ENCODE measurements at places on chromosomes 13 and 19.
A peak's percentile ranks its signal among the peaks of the same experiment; 100 is the strongest.

DNA sequence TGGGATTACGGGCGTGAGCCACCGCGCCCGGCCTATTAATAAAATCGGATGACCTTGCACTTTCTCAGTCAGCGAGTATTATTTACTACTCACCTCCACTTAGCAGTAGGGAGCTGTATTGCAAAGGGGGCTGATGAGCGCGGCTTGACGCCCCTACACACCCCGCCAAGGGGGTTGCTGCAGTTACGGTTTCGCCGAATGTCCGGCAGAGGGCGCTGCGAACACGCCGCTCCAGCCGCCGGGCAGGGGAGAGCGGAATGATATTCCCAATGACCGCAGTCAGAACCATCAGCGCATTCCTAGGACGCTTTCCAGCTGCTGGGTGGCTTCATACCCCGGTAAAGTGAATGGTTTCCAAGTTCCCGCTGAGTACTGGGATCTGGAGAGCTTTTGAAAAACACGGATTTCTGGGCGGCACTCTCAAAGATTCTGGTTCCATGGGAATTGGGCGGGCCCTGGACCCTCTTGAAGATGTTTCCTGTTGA lies 30.0 kb upstream of the TPT1 start:
- DNase-seq = peak; percentile 57

- no peak for DNase-seq
These were observed 569.9 kb downstream of the UQCRFS1 start for GRCh38 chr19:28642787-28643683.

DNA sequence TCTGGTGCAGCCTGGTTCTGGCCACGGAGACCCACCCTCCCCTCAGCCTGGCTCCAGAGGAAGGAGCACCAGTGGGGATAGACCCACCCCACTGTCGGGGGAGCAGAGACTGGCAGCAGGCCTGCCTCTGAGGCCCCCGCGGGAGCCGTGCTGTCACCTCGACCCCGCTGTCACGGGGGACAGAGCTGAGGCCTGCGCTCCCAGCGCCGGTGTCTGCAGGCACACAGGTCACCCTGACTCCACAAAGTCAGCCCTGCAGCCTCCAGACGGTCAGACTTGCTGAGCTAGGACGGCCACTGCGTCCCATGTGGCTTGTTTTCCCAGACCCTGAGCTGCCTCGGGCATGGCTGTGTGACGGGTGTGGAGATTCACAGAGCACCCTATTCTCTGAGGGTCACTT lies 32.3 kb downstream of the GNG7 start:
- no peak for DNase-seq

- no peak for DNase-seq
These were observed 107.5 kb downstream of the SUCLA2 start for GRCh38 chr13:47893527-47893926.

DNA sequence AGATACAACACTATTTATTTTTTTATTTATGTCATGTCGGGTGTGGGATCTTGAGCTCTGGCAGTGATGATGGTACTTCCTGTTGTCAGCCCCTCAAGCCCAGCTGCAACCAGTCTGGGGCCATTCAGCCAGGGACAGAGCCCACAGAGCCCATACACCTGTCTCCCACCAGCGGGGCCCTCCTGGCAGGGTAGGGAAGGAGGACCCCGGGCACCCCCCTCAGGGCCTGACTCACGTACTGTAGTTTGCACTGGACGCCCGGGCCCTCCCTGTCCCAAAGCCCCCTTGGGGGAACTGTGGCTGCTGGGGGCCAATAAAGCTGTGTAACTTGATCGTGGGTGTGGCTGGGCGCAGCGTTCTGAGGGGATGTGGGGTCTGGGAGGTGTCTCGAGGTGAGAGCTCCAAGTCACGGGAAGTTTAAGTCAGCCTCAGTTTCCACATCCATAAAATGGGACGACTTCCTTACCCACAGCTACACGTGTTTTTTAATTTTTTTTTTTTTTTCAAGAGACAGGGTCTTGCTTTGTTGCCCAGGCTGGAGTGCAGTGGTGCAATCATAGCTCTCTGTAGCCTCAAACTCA lies 9.5 kb downstream of the ATG4D start:
- DNase-seq = no peak

DNA sequence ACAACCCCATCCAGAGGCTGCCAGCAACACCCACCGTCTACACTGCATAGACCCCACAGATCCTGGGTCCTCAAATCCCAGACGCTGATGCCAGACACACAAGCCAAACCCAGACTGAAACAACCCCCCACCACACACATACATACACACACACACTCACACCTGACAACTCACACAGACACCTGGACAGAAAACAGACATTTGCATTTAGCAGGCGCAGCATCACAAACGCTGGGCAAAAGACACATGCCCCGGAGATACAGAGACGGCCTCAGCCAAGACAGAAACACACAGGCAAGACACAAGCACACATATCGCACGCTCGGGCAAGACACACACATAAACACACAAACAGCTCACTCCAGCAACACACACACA lies 1.3 kb downstream of the BBC3 start:
- DNase-seq = peak; percentile 19

DNA sequence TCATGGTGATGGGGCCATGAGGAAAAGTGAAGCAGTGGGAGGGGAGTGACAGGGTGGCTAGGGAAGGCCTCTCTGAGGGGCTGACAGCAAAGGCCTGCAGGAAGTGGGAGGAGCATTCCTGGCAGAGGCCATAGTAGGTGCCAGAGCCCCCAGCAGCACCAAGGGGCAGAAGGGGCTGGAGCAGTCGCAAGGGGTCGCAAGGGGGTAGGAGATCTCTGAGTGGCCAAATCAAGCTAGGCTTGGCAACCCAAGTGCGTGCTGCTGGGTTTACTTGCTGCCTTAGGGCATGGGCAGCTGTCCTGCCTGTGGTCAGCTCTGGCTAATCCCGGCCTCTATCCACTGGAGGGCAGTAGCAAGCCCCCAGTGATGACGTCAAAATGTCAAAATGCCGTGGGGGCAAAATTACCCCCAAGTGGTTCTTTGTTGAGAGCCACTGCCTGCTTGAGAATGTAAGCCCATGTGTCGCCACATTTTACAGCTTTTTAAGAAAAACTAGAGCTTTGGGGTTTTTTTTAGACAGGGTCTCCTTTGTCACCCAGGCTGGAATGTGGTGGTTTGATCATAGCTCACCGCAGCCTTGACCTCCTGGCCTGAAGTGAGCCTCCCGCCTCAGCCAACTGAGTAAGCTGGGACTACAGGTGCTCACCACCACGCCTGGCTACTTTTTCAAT lies 11.8 kb downstream of the CCDC97 start:
- DNase-seq = no peak

DNA sequence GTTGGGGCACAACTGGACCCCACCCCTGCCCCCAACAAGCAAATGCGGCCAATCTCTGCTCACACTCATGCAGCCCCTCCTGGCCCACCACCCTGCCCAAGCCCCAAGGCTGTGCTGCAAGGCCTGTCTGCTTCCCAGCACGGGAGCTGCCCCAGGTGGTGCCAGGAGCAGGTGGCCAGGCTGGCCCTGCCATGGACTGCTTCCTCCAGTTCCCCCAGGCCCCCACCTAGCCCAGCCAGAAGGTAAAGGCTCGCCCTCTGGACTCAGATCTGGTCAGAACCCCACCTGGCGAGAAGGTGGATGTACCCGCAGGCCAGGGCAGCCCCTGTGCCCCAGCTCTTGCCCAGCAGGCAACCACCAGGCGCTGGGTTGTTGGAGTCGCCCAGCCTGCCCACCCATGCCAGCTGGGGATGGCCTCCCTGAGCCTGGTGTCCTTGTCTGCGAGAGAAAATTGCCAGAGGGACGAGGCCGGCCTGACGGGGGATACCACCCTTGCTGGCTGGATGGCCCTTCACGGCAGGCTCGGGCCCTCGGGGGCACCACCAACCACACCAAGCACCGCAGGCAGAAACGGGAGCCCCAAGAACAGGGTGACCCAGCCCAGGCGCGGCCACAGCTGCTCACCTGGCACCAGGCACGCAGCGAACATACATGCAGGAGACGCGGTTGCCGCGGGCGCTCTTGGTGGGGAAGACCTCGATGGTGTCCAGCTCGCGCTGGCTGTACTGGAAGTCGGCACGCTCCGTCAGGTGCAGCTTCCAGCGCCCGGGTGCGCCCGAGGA lies 4.5 kb downstream of the ABHD17A start:
- DNase-seq = no peak

DNA sequence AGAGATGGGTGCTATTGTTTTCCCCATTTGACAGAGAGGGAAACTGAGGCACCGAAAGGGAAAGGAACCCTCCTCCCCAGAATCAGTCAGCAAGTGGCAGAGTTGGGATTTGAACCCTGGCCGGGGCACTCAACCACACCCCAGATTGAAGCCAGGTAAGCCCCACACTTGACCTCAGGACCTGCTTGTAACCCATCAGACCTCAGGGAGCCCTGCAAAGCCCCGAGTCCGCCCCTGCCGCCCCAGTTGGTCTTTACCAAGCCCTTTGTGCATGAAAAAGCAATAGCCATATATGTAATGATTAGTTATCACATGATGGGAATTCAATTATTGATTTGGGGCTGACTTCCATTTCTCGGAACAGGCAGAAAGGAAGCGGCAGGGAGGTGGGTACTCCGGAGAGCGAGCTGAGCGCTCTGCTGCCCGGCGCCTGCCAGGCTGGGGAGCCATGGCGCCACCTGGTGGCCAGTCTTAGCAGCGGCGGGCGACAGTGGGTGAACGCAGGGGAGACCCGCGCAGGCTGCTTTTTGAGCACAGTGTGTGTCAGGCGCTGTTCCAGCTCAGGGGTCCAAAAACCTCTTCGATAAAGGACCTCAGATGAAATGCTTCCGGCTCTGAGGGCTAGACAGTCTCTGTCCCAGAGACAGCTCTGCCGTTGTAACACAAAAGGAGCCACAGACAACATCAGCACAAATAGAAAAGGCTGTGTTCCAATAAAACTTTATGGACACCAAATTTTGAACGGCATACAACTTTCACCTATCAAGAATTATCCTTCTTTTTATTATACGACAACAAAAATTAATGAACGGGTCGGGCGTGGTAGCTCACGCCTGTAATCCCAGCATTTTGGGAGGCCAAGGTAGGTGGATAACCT lies 82.9 kb upstream of the CACNA1A start:
- DNase-seq = peak; percentile 83

DNA sequence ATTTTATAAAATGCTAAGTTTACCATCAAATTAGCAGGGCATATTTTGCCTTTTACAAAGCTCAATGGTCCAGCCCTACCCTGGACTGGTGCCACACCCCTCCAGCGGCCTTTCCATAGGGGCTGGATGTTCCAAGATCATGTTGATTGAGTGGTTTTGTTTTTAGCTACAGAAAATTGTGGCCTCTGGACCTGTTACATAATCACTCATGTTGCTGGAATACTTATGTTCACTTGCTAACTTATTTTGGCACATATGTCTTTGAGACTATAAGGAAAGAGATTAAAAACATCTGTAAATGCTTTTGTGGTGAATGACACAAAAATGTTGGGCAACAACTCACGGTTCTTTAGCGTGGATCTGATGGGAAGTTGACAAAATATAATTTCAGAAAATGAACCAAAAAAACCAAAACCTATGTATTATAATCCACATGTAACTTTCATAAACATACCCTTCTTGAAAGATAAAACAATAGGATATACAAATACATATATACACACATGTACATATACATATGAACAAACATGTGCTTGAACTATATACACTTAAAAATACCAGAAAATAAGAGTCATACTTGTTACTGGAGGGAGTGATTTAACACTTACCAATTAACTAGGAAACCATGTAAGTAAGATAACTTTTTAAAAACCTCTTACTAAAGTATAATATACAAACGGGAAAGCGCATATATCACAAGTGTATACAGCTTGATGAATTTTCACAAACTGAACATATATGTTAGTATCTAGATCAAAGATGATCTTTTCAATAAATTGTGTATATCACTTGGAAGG lies 46.6 kb upstream of the SLC15A1 start:
- DNase-seq = no peak
